Cerebellar nuclear complex (tissue), 1 donor: ENCODE measurements at places on chromosomes 2 and 18.
A peak's percentile ranks its signal among the peaks of the same experiment; 100 is the strongest.

GRCh38 chr18:35581546-35581897 is at the start of gene GALNT1:
Gene GALNT1, plus strand, starts transcription at chr18:35581740. Its CDS starts 72,923 bp downstream, at chr18:35654663.
- DNase-seq = no peak

- no peak for DNase-seq
Observed at GRCh38 chr2:233030-233429, 30.8 kb downstream of the SH3YL1 start.

GRCh38 chr2:31384771-31385276 is 29.7 kb downstream of the XDH start:
- no peak for DNase-seq

DNA sequence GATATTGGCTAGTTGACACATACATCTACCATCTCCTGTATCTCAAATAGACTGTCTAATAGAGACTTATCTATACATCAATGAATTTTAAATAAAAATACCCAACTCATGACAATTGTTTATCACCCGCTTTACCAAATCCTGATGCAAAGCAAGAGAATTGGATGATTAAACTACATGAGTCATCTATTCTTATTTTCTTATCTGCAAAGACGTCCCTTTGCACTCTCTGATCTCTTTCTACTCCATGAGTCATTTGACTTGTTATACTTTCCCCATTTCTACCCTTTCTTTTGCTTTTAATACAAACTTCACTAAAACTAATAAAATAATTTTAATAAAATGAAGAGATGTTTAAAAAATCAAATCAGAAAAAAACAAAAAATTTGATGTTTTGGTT is 261.7 kb upstream of the MAP2 start:
- no peak for DNase-seq

GRCh38 chr2:236558036-236558435 is 11.6 kb upstream of the ACKR3 start:
- DNase-seq = no peak

DNA sequence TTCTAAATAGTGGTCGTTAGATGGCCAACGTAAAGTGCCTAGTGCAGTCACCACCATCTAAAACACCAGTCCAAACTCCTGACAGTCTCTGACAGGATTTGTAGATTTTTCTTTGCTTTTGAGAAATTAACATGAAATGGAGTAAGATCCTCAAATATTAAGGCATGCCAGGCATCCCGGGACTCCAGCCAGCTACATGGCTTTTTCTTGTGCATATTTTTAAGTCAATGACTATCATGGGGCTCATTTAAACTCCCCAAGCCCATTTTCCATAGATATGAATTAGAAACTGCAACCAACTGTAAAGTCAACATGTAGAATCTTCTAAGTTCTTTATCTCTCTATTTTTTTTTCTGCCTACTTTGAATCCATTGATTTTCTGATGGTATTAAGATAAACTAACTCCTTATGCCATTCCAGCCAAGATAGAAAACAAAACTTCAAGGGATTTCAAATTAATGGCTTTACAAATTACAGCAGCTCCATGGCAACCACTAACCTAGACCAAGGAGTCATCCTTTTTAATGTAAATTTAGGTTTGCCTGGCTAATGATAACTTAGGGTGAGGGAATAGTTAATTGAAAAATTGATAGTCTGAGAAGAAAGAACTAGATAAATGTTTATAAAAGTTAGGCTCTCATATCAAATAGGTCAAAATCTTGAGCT is 764.1 kb upstream of the NXPH2 start:
- no peak for DNase-seq

GRCh38 chr2:38571193-38571592 is 31.5 kb downstream of the HNRNPLL start:
- no peak for DNase-seq

GRCh38 chr2:174593574-174594203 is 3.9 kb downstream of the WIPF1 start:
- DNase-seq = no peak

DNA sequence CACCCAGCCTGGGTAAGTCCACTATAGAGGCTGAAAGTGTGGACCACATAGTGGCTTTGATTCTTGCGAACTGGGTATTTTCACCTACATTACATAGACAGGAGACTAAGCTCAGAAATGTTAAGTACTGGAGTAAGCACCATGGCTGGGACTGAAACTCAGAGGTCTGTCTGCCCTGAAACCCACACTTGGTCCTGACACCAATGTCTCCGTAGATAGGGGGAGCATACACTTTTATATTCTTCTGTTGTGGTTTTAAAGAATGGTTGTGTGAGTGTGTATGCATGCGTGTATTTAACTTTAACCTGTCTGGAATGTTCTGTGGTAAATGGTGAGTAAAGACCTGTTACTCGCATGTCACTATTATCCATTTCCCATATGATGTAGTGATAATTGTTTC is 10.3 kb upstream of the NPPC start:
- no peak for DNase-seq

DNA sequence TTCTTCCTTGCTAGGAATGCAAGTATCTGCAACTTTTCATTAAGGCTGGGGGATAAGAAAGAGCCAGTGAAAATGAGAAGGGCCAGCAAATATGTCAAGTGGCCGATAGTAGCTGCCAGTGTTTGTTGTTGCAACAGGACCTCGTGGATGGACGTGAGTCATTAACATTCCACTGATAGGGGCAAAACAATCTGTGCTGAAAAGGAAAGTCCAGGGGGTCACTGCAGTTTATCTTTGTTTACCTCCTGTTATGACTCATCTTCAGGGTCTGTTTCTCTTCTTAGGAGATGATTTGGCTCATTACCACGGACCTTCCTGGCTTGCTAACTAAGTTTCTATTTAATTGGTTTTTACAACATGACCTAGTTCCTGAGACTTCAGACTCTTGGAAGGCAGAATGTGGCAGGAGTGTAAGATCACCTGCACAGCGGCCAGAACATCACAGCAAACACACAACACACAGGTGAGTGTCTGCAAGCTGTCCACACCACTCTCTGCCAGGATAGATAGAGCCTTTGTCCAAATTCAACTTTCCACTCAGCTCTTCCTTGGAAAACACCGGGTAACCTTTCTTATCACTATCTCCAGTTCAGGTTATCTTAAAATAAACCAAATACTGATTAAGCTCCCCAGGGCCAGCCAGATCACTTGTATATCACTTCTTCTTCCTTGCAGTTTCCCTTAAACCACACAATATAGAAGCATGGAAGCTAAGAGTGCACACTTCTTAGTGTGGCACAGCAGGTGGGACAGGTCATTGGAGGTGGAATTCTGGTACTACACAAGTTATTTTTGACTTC is 157.5 kb upstream of the LMAN1 start:
- no peak for DNase-seq

- DNase-seq = no peak
Observed at GRCh38 chr18:59509481-59510442, 150.7 kb upstream of the LMAN1 start.

DNA sequence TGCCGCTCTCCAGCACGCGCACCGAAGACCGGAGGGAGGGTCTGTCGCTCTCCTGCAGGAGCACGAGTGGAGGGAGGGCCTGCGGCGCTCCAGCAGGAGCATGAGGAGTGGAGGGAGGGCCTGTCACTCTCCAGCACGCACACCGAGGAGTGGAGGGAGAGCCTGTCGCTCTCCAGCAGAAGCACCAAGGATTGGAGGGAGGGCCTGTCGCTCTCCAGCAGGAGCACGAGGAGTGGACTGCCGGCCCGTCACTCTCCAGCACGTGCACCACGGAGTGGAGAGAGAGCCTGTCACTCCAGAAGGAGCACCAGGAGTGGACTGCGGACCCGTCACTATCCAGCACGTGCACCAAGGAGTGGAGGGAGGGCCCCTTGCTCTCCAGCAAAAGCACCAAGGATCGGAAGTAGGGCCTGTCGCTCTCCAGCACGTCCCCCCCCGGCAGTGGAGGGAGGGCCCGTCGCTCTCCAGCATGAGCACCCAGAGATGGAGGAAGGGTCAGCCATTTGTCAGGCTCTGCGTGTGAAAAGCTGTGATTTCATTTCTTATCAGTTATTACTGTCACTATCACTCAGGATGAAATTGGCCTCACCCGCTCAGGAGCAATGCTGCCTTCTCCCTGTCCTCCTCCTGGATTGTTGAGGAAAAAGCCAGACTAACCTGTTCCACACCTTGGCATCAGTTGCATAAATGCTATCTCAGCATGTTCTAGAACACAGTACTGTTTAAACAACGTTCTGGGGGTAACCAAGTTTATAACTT is 35.9 kb downstream of the ADI1 start:
- DNase-seq = peak; percentile 43

GRCh38 chr2:120398996-120399888 is 53.3 kb downstream of the INHBB start:
- DNase-seq = no peak

DNA sequence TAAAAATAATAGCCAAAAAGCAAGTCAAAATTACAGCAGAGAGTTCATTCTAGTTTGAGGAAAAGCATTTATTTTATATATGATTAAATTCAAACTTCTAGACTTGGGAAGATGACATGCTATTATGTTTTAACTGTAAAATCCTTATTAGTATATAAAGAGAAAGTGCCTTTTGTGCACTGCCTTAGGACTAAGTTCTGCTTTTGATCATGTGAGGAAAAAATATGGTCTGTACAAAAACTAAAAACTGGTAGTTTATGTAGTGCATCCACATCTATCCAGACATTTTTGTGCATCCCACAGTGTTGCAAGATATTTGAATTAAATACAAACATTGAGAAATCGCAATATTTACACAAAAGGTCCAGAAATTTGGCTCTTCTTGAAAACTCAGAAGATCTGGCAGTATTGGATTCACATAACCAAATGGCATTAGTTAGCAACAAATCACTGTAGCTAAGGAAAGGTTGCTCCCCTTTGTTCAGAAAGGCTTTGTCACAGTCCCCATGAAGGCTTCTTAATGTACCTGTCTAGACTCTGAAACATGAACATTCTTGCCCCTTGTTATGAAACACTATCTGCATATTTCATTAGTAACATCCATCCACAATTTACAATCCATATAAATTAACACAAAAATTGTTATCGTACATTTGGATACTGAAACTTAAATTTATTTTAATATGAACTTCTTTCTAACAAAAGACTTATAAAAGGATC is 2.2 kb downstream of the MMADHC start:
- no peak for DNase-seq
